ENCODE measurements at places on chromosomes 7 and 10.

- DNase-seq = no peak
Measured at GRCh38 chr10:63496561-63496960, 24.6 kb upstream of the REEP3 start.

DNA sequence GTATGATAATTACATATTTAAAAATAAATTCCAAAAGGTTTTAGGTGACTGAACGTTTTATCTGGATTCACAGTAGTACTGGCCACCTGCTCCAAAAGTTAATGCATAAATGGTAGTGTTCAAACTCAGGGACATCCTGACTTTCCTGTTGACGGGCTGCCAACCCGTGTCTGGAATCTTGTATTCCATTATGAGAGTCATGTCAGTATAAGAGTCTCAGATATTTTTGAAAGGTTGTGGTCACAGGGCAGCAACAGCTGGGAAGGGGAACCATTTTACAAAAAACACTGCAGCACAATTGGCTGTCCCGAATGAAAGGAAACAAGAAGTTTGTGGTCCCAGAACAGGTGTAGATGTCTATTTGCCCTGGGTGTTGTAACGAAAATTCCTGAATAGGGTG, 2.8 kb downstream of the TDRD1 start:
- no peak for DNase-seq

DNA sequence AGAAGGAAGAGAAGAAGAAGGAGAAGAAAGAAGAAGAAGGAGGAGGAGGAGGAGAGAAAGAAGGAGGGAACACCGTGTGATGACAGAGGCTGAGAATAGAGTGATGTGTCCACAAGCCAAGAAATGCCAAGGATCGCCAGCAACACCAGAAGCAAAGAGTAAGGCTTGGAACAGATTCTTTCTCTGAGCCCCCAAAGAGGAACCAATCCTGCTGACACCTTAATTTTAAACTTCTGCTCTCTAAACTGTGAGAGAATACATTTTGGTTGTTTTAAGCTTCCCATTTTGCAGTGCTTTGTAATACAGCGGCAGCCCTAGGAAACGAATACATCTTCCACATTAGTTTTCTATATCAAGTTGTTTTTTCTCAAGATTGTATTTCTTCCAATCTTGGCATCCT, 13.9 kb upstream of the WNT8B start:
- no peak for DNase-seq

GRCh38 chr10:114990991-114991390, 53.0 kb downstream of the TRUB1 start:
- DNase-seq = no peak

DNA sequence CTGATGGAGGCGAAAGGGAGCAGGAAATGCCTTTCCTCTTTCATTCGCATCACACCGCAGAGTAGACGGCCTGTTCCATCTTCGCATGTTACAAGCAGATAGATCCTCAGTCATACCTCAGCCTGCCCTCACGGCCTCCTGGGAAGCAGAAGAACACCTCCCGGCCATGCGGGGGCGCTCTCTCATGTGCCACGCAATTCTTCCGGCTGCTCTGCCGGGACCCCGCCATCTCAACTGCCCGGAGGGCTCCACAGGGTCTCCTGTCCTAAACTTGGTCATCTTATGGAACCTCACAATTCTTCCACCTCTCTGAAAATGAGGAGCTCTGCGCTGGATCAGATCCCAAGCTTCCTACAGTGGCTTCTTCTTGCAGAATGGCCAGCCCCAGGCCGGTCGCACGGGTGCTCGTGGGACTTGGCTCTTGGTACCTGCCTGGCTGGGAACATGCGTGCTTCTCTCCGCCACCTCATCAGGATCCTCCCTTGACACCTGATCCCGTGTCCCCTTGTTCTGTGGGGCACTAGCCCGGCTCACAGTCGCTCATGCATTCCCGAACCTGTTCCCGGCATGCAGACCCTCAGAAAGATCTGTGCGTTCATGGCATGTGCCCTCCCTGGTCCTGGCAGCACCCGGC, 262.8 kb upstream of the SHH start:
- no peak for DNase-seq

DNA sequence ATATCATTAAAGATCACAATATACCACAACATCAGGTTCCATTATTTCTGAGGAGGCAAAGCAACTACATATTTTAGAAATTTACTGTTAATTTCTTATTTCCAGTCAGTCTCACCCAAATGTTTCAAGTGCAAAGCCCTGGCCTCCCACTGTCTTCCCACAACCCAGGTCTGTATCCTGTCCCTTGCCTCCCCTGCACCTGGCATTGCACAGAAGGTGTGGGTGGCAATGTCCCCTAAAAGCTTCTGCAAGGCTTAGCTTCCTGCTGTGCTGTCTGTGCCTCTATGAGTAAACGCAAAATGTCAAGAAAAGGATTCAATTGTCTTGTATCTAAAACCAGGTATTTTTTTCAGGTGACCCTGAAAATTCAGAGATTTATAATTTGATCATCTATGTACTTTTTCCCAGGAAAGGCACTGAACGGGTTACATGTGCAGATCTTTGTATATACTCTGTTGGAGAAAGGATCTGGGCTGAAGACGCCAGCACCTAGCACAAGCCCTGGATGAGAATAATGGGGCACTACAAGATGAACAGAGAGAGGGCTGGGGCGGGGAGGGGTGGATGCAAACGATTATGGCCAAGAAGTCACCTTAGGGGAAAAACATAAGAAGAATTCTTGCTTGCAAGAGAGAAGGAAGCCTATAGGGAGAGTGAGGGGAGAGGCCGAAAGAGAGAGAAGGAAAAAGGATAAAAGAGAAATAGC, 3.1 kb upstream of the ANTXRL start:
- no peak for DNase-seq

DNA sequence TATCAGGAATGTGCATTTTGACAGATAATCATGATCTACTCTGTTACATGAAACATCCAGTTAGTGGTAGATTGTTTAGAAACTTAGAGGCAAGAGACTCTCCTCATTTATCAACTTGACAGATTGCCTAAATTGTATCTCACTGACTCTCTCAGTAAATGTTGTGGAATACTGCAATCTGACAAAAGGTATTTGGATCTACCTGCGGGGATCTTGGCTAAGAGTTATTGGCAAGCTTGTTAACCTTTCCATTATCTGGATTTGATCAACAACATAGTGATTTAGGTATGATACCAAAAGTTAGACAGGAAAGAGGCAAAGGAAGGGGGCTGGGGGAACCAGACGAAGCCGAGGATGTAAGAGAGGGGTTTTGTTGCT, 2.0 kb downstream of the VSTM2A start:
- DNase-seq = no peak

- DNase-seq = no peak
Measured at GRCh38 chr10:131973160-131973951, 8.4 kb downstream of the BNIP3 start.

GRCh38 chr7:132451161-132451560, 125.1 kb downstream of the PLXNA4 start:
- no peak for DNase-seq

- DNase-seq = no peak
Measured at GRCh38 chr7:85215098-85215497, 28.2 kb upstream of the SEMA3D start.

DNA sequence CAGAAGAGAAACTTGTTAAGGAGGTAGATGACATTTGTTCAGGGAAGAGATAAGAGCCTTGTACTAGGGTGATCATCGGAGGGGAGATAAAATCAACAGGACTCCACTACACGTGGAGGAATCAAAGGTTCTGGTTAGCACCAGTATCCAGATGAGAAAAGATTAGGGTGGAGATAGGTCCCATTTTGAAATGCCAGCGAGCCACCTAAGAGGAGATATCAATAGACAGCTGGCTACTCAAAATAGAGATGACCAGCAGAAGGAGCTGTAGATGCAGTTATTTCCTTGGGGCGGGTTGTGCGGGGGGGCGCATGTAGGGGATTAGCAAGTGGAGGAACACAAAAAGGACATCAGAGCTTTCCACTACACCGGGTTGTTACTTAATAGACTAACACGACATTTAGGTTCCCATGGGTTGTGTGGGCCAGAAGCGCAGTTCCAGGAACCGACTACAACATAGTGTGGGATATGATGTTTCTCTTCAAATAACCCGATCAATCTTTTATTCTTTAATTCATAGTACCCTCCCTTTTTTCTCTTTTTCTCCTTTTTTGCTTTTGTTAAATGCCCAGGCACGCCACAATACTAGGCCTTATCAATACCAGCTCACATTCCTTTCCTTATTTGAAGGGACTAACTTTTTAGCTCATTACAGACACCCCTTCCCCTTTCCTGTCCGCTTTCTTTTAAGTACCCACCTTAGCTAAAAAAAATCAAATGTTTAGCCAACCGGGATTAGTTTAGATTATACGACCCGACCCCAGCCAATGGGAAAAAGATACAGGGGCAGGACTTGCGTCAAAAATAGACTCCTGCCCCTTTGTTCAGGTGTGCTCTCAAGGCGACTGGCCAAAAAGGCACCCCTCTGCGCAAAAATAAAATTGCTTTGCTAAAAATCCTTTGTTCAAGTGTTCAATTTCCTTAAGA, 2.0 kb upstream of the KIF11 start:
- DNase-seq = peak; percentile 53

- DNase-seq = no peak
Measured at GRCh38 chr10:82463614-82464013, 588.6 kb downstream of the NRG3 start.

DNA sequence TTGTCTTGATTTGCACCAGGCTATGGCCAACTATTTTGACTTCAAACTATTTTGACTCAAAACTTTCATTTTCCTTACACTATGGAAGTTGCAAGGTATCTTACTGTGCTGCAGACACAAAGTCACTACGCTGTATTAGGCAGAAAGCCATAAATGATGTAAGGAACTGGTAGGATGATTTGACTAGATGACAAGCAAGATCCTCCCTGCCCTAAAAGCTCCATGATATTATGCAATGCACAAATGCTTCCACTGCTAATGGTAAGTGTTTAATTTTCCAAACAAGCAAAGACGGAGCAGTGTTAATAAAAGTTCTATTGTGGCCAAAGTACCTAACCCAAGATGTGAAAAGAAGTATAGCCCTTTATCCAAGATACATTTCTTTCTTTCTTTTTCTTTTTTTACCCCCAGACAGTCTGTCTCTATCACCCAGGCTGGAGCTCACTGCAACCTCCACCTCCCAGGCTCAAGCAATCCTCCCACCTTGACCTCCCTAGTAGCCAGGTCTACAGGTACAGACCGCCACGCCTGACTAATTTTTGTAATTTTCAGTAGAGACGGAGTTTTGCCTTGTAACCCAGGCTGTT, 98.2 kb downstream of the ANK3 start:
- no peak for DNase-seq

GRCh38 chr7:50821457-50822008, 38.8 kb upstream of the GRB10 start:
- peak; percentile 10 for DNase-seq

GRCh38 chr10:117788911-117789310, 246.4 kb downstream of the EMX2 start:
- no peak for DNase-seq

DNA sequence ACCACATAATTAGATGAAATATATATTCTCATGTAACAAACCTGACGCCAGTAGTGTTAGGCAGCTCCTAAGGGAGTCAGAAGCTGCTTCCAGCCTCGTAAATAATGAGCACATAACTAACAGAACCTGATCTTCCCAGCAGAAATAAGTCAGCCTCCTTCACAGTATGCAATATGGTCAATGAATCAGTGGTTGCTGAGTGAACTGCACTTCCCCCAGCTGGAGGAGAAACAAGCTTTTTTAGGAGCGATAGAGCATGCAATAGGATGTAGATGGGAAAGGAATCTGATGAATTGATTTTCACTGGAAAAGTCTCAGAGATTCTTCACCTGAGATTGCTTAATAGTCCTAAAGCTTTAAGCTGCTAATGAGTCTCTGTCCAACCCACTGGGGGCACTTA, 337.2 kb upstream of the LRGUK start:
- DNase-seq = no peak

- DNase-seq = no peak
Measured at GRCh38 chr7:22317632-22318031, 39.3 kb downstream of the RAPGEF5 start.

- DNase-seq = no peak
Measured at GRCh38 chr10:59864141-59864962, 42.0 kb downstream of the CCDC6 start.

GRCh38 chr10:3090388-3090787, 23.0 kb downstream of the PFKP start:
- no peak for DNase-seq

DNA sequence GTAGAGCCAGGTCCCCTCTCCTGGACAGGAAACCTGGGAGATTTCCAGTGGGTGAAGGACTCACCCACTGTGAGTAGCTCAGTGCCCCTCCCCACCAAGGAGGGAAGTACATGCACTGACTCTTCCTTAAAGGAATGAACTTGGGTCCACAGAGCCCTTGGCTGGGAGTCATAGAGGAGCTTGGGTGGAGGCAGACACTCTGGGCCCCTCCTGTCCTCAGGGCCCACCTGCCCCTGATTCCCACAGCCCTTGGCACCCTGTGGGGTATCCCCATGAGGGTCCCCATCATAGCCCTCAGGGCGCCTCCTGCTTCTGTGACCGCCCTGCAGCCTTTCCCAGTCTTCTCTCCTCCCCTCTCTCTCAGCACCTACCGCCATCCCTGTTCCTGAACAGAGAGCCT, 3.7 kb downstream of the EN2 start:
- DNase-seq = no peak

DNA sequence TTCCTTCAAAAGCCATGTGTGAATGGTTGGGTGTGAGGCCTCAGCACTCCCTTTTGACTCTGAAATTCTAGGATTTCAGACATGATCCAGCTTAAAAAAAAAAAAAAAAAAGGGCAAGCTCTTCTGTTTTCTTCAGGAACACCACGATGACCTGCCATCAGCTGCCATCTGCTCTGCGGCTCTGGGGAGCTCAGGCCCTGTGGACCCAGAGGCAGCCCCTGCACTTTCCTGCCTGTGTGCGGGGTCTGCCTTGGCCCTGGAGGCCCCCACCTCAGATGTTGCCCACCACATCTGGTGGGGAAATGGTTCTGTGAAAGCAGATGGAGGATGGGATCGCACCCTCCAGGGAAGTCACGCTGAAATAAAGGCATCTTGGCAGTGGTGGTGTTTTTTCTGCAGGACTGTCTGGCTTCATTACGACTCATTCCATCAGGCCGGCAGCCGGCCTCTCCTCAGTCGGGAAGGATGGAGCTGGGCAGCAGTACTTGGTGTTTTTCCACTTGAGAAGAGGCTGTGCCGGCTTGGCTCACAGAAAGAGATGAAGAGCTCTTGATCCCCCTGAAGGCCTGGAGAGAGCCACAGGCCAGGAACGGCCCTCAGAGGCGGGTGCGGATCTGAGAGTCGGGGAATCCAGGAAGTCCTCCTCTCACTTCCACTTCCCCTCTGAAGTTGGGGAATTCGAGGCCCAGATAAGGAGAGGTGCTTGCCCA, 66.1 kb upstream of the AQP1 start:
- no peak for DNase-seq
